ENCODE measurements at places on chromosomes 5 and 9.

DNA sequence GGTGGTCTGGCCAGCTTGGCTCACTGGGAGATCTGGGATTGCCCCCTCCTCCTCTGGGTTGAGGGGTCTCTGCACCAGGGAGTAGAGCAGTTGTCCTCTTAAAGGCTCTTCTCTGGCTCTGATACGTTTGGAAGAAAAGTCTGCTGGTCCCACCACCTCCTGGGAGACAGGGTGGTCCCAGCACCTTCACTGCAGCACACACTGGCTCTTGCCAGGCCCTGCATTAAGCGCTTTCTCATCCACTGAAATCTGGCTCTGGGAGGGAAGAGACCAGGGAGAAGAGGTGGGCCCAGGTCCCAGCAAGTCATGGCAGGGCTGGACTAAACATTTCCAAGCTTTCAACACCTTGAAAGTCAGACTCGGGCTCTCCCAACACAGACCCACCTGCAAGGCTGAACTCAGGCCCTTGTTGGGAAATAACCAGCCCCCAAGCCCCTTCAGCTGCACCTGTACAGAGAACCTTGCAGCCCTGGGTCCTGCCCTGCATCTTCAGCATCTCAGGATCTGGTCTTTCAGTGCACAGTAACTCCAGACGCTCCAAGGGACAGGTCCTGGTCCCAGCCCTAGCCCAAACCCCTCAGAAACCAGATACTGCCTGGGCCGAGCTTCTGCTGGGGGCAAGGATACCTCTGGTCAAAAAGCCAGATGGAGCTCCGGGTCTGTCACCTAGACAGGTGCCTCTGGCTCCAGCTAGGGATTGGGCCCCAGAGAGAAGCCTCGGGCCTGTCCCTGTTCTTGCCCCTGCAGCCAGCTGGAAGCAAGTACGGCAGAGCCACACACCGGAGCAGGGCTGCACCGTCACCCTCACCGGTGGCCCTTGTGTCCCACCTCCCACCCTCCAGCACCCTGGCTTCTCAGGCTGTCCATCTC is 134.5 kb downstream of the DAB2IP start:
- no peak for DNase-seq

GRCh38 chr9:112574008-112574407 is 87.4 kb downstream of the KIAA1958 start:
- DNase-seq = no peak

DNA sequence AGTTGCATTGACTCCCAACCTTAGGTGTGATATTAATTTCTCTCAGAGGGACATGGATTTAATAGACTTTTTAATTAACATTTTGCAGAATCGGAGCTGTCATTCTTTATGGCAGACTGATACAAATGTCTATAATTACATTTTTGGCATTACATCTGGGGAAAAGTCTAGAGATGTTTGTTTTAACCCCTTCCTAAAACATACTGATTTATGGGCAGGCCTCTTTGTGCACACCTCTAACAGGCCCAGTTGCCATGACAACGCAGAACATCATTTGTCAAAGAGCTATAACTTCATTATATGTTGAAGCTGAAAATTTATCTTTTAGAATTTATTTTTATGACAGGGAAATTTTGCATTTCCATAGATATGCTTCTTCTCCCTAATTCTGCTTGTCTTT is 158.5 kb downstream of the NTRK2 start:
- DNase-seq = no peak

DNA sequence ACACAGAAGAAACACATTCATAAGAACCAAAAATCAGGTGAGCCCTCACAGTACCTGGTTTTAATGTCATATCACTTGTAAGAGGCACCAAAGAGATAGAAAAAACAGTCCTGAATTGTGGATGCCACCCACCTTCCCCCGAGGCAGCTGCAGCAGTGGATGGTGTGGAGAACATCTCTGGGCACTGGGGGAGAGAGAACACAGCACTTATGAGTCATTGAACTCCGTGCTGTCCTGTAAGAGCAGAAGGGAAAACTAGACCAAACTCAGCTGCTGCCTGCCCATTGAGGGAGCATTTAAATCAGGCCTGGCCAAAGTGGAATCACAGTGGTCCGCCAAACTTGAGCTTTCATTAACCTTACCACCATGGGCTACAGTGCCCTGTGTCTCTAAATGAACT is 296.2 kb downstream of the SPATA31D1 start:
- DNase-seq = no peak

DNA sequence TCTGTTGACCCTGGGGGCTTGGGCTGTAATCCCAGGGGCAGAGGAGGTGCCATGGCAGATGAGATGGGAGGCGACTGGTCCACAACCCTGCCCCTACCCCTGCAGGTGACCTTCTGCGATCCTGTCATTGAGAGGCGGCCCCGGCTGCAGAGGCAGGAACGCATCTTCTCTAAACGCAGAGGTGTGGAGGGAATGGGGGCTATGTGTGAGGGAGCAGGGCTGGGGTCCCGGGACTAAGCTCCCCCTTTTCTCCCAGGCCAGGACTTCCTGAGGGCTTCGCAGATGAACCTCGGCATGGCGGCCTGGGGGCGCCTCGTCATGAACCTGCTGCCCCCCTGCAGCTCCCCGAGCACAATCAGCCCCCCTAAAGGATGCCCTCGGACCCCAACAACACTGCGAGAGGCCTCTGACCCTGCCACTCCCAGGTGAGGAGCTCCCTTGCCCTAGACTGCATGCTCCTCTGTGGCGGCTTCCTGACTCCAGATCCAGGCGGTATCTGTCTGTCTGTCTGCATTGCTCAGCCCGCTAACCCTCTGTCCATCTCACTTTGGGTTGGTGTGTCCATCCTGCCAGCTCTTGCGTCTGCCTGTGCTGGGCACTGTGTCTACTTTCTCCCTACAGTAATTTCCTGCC is 9.9 kb downstream of the ZDHHC12 start:
- DNase-seq = no peak

GRCh38 chr9:135647884-135648283 is 8.5 kb upstream of the GLT6D1 start:
- DNase-seq = no peak

DNA sequence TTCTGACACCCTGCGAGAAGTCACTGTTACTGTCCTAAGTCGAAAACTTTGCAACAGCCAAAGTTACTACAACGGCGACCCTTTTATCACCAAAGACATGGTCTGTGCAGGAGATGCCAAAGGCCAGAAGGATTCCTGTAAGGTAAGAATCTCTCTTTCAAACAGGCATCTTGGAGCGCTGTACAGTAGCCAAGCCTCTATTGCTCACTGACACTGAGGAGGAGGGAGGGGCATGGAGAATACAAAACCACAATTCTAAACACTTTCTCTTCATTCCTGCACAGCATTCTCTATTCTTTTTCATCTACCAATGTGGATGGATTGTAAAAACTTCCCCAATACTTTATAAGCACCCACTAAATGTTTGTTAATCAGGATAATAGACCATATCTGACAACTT is 7.4 kb downstream of the GZMK start:
- no peak for DNase-seq

DNA sequence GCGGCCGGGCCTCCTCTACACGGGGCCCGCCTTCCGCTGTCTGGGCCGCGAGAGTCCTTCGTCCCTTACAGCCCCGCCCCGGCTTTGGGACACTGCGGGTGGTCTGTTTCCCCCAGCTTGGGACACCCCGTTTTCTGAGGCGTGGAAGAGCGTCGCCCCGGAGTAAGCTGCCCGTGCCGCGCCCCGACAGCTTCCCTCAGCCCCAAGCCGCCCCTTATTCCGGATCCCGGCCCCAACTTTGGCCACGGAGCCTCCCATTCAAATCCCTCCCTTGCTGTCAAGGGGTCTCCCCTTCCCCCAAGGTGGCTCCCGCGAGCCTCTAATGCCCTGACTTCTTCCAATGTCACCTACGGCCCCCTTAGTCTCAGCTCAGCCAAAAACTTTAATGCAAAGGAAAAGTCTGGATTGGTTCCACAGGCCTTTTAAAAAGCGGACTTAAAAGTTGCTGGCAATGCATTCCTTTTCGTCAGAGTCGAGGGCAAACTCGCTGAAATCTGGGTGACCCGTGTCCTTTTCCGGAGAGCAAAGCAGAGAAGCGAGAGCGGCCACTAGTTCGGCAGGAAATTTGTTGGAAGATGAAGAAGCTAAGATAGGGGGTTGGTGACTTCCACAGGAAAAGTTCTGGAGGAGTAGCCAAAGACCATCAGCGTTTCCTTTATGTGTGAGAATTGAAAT is 19.8 kb downstream of the EXOSC2 start:
- peak; percentile 42 for DNase-seq

DNA sequence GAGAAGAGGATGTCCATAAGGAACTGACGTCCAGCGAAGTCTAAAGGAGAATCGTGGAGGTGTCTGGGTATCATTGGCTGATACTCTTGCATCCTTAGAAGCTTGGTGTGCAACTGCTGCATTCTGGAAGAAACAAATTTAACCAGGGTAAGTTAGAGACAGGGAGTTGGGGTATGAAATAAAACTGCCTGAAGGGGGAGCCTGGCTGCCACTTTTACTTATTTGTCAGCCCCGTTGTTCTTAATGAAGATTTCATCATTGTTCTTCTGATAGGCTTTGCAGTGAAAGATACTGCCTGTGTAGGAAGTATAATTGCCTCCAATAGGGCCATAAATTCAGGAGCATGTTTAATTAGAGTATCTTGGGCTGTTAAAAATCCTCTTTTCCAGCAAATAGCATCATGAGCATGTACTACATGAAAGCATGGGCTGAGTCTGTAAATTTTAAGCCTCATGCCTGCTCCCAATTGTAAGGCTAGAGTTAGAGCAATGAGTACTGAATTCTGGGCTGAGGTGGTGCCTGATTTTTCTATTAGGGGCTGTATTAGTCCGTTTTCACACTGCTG is 1264.5 kb upstream of the ACO1 start:
- peak; percentile 54 for DNase-seq

- DNase-seq = peak; percentile 95
Measured at GRCh38 chr9:757246-757881, 84.1 kb upstream of the DMRT1 start.

GRCh38 chr9:27540502-27540901 is 10.9 kb upstream of the MOB3B start:
- DNase-seq = no peak

DNA sequence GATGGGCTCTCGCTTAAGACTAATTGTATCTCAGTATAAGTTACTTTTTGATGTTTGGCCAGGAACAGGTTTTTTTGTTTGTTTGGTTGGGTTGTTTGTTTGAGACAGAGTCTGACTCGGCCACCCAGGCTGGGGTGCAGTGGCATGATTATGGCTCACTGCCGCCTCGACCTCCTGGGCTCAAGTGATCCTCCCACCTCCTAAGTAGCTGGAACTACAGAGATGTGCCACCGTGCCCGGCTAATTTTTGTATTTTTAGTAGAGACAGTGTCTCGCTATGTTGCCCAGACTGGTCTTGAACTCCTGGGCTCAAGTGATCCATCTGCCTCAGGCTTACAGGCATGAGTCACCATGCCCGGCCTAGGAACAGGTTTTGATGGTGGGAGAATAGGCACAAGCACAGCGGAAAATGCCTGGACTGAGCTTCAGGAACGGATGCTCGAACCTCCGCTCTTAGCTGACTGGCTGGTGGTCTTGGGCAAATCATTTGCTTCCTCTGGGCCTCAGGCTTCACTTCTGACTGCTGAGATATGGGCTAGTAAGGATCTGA is 11.4 kb upstream of the SYNPO start:
- DNase-seq = no peak

GRCh38 chr5:36877667-36878391 is 1.3 kb downstream of the NIPBL start:
- DNase-seq = peak; percentile 52

- DNase-seq = peak; percentile 65
Measured at GRCh38 chr5:139686706-139687441, 38.7 kb downstream of the CXXC5 start.

DNA sequence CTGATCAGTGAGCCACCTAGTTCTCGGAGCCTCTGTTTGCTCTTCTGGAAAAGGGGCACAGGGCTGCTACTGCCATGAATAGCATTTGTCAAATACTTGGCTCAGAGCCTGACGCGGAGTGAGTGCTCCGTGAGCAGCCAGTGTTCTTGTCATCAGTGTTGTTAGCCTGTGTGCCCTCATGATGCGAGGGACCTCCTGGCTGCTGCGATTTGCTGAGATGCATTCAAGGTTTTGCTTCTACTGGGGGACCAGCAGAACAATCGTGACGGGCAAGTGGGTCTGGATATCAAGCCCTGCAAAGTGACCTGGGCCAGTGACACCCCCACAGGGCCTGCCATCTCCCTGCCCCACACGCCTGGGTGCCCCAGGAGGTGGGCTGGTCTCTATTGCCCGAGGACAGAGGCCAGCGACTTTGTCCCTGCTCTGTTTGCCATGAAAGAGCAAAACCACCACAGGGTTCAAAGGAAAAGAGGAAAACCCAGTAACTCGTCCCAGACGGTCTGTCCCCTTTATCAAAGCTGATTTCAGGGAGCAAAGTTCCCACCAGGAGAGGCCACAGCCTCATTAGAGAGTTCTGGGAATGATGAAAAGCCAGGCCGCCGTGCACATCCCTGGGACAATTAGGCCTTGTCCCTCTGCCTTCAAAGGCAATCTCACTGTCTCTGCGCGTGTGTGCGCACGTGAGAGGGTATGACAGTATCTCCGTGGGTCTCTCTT is 86.5 kb upstream of the LMX1B start:
- no peak for DNase-seq
